Hypothalamus (tissue), 51 donors: ENCODE measurements at places on chromosomes 2 and 18.

DNA sequence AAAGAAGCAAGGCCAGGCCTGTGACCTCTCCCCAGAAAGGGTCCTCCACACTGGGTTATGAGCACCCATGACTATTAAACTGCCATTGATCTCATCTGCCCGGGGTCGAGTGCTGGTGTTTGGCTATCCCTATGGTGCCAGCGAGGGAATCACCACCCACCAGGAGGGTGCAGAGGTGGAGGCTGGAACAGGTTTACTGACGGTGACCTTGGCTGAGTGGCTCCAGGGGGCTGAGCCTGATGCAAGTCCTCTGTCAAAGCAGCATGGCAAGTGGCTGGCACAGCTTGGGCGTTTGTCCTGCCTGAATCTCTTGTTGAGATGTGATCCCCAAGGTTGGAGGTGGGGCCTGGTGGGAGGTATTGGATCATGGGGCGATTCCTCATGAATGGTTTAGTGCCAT lies 196.4 kb upstream of the HDAC4 start:
- no peak for DNase-seq

- DNase-seq, result no peak
These were observed 124.8 kb upstream of the BCL2L11 start for GRCh38 chr2:110995911-110996310.

- no peak for DNase-seq
These were observed 51.6 kb downstream of the MRPL33 start for GRCh38 chr2:27823135-27823534.

- no peak for DNase-seq
These were observed 1.6 kb downstream of the OSR1 start for GRCh38 chr2:19356545-19357401.

- DNase-seq, result no peak
These were observed 15.2 kb upstream of the LBH start for GRCh38 chr2:30216157-30216556.

GRCh38 chr18:29056800-29057199 lies 879.9 kb upstream of the CDH2 start:
- DNase-seq, result no peak

DNA sequence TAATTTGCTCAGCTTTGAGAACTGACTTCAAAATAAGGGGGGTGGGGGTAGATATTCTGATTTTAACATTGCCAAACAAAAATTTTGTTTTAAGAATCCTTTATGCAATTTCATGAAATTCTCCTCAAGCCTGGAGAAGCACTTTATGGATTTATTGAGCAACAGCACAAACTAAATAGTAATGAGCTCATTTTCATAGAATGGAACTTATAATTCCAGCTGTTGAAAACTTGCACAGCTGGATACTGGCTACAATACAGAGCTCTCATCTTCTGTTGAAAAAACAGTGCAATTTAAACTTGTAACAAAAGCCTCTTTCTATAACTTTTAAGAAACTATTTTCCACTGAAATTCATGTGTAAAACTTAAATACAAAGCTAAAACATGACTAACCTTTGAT lies 137.6 kb upstream of the FN1 start:
- DNase-seq, result no peak

DNA sequence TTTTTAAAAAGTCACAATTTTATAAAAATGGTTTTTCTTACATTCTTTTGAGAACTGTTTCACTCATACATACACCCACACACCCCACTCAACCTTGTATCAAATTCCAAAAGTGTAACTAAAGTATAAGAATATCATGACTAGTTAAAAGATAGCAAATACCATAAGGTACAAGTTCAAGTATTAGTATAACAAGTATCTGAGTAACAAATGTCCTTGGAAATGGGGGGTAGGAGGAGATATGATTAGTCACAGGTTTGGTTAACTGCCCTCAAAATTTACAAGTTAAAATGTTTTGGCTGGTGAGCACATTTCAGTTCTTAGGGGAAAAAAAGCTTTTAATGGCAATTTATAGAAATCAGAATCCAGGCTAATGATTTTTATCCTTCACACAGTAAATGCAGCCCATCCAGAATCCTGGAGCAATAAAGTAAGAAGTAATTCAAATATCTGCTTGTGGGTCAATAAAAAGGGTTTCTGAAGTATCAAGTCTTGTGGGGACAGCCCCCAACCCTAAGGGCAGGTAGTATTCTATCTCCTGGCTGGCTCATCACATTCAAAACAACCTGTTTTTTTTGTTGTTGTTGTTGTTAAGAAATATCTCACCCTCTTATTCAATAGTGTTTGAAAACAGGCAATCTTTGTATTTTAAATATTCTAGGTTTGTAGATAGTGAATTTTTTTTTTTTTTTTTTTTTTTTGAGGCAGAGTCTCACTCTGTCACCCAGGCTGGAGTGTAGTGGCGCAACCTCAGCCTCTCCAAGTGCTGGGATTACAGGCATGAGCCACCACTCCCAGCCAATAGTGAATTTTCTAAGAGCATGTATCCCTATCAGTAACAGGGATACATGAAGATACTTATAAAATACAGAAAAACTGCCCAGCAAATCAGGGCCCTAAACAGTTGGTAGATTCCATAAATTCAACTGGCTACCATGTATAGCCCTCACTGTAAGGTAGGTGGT lies 14.5 kb downstream of the IAH1 start:
- DNase-seq, result no peak

GRCh38 chr18:75545189-75545588 lies 117.7 kb upstream of the SMIM21 start:
- no peak for DNase-seq

- no peak for DNase-seq
These were observed 23.2 kb upstream of the SATB2 start for GRCh38 chr2:199480966-199481365.

DNA sequence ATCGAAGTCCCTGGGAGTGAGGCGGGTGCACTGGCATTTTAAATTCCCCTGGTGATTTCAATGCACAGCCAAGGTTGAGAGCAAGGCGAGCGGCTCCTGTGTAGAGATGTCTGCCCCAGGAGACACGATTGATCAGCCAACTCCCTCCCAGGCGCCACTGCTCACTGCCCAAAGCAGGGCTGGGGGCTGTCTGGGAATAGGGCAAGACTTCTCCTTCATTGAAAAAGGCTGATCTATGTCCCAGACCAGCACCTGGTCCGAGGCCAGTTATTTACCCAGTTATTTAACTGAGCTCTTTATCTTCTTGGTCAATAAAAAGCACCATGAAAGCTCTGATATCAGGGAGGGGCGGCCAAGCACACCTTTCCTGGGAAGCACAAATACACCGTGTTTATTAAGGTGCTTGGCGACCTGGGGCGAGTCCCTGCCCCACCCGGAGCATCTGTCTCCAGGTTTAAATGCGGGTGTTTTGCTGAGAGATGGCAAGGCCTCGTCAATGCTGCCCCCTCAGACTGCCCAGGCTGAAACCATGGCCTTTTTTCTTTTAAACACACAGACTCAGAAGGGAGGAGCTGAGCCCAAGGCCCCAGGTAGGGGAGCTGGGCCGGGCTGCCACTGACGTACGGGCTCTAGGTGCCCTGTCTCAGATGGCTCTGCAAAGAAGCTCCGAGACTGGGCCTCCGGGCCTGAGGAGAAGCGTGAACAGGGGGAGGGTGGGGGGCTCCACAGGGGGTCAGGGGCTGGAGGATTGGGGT lies 73.9 kb upstream of the HPCAL1 start:
- no peak for DNase-seq

- no peak for DNase-seq
These were observed 51.4 kb downstream of the VSNL1 start for GRCh38 chr2:17591846-17592245.

- DNase-seq, result peak; percentile 92
These were observed at the start of gene PIK3C3 for GRCh38 chr18:41954827-41955613. TSS of gene PIK3C3 (plus strand) at chr18:41955234. CDS start at chr18:41955292, 58 bp downstream.

DNA sequence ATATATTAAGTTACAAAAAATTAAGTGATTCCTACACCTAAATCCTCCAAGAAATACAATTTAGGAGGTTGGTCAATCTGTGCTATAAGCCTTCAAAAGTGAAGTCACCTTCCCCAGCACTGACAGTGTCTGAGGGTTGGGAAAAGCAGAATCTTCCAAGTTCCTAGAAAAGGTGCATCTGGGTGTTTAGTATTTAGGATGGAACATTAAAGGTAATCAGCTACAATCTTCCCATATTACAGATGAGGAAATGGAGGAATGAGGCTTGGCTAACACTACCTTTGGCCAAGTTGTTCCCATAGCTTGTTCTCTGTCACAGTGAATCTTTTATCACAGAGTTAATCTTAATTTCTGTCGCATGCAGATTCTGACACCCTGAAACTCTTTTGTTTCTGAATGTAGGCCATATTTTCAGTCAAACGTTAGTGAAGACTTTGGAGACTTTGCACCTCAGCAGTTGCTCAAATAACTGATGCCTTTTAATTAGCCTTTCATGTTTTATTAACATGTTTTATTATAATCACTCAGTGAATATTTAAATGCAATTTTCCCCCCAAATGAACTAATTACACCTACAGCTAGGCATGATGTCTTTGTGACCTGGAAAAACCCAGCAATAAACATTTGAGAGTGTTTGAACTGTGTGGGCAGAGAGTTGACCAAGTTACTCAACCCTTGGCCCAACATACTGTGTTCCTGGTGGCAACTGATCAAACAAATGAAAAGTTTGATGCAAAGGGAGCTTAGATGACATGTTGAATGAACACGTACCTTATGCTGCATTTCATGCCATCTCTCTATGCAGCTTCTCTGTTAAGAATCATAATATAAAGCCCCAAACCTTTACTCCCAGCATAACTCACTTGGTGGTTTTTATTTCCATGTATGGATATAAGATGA lies 17.6 kb downstream of the FN1 start:
- DNase-seq, result no peak

DNA sequence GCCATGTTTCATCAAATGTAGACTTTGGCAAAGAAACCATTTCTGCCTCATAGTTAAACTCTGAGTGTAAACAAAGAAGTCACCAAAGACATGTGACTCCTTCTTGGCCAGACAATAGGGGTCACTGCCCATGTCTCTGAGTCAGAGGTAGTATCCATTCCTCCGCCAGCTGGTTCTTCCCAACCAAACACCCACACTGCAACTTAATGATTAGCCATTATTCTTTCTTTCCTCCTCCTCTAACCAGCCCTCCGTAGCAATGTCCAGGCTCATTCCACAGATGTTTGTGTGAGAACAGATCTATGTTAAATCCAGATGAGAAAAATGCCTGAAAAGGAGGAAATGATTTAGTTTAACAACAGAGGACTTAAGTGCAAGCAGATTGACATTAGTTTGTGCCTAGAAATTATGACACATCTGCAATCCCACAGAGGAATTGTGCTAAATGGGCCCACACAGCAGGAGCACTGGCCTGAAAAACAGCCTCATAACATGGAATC lies 127.9 kb upstream of the SH3BP4 start:
- DNase-seq, result no peak

DNA sequence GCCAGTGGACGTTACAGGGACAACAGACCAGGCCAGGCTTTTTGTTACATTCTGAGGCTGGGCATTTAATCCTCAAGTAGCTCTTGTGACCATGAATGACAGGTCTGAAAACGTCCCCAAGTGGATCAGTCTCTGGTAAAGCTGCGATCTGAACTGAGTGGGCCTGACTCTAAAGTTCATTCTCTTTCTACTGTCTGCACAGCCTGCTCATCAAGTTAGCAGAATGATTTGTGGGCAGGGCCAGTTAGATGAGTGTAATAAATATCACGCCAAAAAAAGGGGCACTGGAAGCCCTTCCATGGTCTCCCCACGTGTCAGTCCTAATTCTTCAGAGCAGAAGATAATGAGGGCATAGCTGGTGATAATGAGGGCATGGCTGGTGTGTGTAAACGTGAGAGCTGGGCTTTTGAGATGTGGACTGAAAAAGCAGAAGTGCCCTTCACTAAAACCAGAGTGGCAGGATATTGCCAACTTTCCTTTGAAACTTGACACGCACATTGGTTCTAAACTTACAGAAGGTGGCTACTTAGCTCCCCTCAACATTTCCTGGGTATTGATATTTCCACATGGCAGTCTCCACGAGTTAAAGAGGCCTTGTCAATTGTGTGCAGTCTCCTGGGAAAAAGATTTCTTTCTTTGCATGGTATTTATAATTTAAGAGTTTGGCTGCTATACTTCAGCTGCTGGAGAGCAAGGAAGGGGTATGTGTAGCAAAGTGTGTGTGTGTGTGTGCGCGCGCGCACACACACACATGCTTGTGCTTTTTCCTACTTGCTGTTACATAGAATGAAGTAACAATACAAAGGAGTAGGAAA lies 72.7 kb upstream of the LYPD6B start:
- DNase-seq, result no peak

DNA sequence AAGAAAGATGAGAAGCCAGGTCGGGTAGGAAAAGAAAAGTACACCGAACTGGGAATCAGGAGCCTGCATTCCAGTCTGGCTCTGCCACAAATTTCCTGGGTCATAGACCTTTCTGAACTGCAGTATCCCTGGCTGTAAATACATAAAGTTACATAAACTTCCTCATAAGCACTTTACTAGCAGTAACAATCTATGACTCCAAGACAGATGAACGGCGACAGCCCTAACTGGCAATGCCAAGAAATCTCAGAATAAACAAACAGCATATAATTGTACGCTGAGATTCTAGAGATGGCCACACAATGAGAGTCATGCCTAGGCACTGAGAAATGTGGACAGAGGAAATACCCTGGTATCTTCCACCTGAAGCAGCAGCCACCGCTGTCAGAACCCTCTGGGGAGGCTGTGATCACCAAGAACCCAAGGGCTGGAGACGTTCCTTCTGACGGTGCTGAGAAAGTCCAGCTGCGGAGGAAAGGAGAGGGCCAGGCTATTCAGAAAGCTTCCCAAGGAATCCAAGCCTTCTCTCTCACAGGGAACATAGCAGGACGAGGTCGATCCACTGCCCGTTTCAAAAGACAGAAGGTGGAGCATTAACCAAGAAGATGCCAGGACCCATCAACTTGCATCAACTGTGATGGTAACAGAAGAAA lies 89.3 kb upstream of the SLC66A3 start:
- no peak for DNase-seq

DNA sequence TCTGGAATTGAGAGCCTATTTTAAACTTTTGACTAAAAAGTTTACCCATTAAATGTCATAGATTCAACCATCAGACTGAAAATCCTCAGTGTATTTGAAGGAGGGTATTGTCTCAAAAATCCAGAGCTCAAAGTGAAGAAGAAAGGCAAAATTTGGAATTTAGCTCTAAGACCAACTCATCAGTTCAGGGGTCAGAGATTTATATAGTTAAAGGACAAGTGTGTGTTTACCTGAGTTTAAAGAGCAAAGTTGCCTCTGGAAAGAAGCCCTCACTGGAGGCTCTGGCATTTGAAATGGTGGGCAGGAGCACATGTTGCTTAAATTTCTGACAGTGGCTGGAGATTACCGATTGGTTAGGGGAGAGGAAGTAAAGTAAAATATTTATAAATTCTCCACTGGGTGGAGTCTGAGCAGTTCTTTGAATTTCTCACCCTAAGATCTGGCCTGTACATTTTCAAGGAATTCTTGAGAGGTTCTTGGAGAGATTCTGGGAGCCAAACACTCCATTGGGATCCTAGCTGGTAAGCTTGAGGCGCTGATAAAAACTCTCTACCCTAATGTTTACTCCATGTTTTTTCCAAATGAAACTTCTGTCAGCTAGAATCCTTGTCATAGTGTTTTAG lies at the start of gene KYNU:
TSS of gene KYNU (plus strand) at position 449 of the 623 bp plus-strand sequence. CDS start 7,704 bp downstream, outside the sequence.
- DNase-seq, result no peak

- DNase-seq, result no peak
These were observed 20.7 kb downstream of the PPP1CB start for GRCh38 chr2:28772351-28772750.
